ENCODE measurements at places on chromosomes 2 and 18.
A peak's percentile ranks its signal among the peaks of the same experiment; 100 is the strongest.

DNA sequence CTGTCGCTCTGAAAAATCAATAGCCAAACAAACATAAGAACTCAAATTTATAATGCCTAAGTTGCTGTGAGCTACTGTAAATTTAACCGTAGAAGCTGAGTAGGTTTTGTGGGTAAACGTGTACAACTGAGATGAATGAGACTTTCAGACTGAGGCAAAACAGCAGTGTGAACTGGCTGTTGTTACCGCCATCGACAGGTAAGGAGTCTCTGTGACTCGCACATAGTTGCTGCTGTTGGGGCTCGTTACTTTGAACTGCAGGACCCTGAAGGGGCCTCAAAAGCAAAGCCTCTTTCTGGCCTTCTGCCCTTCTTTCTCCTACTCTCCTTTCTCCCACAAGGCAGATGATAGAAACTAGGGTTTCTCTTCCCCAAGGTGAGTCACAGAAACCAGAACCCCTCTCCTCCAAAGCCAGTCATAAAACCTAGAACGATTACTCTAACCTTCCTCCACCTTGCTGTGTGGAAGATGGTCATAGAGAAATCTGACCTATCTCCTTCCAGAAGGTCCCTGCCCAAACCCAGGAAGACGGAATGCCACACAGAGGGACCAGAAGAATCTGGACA is 101.2 kb downstream of the DLGAP1 start:
- no peak for DNase-seq

GRCh38 chr18:48641981-48642380 is 103.2 kb downstream of the CTIF start:
- no peak for DNase-seq

- no peak for DNase-seq
These were observed 710 bp downstream of the LMAN2L start for GRCh38 chr2:96739076-96739632.

DNA sequence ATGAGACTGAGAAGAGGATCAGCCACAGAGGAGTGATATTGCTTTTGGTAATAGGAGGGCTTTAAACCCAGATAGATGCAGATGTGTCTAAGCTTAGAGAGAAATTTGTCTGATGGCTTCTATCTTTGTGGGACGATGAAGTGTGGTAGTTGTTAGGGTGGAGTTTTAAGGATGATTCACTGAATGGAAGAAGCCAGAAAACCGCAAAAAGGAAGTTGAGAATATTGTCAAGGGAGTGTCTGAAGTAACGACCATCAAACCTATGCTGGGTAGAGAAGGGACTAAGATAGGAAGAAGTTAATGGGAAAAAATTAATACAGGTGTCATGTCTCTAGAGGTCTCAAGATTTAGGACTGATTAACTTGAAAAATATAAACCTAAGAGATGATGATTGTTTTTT is 195.6 kb upstream of the MC4R start:
- no peak for DNase-seq

GRCh38 chr2:134773335-134773734 is 54.5 kb upstream of the TMEM163 start:
- no peak for DNase-seq

DNA sequence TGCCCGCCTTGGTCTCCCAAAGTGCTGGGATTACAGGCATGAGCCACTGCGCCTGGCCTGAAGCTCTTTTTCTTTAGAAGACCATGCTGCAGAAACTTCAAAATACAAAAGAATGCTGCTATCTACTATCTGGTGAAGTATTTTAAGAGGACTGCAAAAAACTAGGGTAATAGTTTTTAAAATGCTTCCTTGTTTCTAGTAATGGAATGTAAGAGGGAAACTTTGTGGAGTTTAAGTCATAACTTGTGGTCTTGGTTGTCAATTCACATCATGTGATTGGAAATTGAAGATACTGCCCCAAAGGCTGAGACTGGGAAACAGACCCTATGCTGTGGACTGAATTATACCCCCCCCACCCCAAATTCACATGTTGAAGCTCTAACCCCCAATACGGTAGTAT is 68.3 kb downstream of the B3GNT2 start:
- no peak for DNase-seq

DNA sequence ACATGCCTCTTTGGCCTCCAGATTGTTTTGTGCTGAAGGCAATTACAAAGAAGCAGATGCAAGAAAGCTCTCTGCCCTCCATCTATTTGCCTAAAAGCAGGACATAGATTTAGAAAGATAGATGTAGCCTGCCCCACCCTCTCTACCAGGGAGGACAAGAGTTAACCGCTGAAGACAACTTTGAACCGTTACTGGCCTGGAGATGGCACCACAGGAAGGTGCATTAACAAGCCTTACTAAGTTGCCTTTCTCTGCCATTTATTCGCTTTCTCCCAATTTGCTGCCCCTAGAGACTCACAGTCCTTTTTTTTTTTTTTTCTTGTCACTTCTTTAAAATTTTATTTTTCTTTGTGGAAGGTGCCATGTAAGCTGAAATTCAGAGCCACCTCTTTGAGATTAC is 28.8 kb upstream of the RMDN2 start:
- DNase-seq = no peak

DNA sequence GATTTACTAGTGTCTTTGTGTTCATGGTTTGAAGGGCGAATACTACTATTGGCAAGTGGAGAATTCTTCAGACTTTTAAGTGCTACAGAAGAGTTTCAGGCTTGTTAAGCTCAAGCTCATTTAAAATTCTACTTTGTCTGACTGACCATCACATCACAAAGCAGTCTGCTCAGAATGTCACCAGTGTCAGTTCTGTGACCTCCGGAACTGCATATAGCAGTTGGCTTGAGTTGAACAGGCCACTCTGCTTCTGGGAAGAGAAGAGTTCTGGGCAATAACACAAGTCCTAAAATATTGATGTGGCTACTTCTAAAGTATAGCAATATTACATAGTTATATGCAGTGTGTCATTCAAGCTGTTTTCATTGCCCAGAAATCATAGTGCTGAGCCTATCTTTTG is 245.0 kb upstream of the BOD1L2 start:
- DNase-seq = no peak

- DNase-seq = no peak
These were observed 124.5 kb upstream of the BARD1 start for GRCh38 chr2:214934006-214934405.

GRCh38 chr18:933082-933481 is 28.4 kb downstream of the ADCYAP1 start:
- no peak for DNase-seq

GRCh38 chr2:234823877-234824376 is 127.9 kb upstream of the SH3BP4 start:
- DNase-seq = peak; percentile 18

DNA sequence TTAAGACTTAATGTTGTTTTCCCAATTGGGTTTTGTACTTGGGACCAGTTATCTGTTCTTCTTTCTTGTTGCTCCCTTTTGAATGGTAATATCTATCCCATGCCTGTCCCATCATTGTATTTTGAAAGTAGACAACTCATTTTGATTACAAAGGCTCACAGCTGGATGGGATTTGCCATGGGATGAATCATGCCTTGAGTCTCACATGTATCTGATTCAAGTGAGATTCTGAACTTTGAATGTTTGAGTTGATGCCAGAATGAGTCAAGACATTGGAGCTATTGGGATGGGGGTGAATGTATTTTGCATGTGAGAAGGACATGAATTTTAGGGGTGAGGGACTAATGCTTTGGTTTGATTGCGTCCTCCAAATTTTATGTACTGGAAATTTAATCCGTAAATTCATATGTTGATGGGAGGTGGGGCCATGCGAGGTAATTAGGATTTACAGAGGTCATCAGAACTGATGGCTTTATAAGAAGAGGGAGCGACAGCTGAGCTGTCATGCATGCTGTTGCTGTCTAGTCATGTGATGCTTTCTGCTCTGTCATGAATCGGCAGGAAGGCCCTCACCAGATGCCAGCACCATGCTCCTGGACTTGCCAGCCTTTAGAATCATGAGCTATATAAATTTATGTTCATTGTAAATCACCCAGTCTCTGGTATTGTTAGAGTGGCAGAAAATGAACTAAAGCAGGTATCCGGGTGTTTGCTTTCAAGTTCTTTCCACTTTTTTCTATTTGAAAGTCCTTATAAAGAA is 741.3 kb upstream of the RAB6C start:
- DNase-seq = no peak

DNA sequence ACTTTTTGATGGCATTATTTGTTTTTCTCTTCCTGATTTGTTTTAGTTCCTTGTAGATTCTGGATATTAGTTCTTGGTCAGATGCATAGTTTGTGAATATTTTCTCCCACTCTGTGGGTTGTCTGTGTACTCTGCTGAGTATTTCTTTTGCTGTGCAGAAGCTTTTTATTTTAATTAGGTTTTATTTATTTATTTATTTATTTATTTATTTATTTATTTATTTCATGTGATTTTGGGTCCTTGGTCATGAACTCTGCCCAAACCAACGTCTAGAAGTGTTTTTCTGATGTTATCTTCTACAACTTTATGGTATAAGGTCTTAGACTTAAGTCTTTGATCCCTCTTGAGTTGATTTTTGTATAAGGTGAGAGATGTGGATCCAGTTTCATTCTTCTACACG is 292.2 kb downstream of the CDH7 start:
- DNase-seq = no peak

- DNase-seq = peak; percentile 50
These were observed at the start of gene NMUR1 for GRCh38 chr2:231530099-231531011. Gene NMUR1, minus strand, starts transcription at chr2:231530445. Its CDS starts 84 bp downstream, at chr2:231530361.

DNA sequence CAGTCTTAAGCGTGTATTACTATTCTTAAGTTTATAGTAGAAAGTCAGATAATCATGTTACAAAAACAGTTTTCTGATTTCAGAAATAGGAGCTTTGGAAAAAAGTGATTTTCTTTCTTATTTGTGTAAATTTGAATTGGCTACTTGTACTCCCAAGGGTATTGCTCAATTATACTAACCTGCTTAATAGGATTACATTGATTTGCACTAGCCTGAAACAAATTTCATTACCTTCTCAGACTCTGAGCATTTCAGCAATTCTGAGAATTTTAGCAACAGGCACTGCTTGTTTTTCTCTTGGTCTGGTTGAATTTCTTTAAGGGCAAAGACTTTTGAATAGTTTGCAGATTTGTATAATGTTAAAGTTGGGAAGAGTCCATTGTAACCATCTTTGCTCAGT is 87.2 kb upstream of the NXPH2 start:
- DNase-seq = no peak

- no peak for DNase-seq
These were observed 70.2 kb downstream of the CDCA7 start for GRCh38 chr2:173424886-173425285.

DNA sequence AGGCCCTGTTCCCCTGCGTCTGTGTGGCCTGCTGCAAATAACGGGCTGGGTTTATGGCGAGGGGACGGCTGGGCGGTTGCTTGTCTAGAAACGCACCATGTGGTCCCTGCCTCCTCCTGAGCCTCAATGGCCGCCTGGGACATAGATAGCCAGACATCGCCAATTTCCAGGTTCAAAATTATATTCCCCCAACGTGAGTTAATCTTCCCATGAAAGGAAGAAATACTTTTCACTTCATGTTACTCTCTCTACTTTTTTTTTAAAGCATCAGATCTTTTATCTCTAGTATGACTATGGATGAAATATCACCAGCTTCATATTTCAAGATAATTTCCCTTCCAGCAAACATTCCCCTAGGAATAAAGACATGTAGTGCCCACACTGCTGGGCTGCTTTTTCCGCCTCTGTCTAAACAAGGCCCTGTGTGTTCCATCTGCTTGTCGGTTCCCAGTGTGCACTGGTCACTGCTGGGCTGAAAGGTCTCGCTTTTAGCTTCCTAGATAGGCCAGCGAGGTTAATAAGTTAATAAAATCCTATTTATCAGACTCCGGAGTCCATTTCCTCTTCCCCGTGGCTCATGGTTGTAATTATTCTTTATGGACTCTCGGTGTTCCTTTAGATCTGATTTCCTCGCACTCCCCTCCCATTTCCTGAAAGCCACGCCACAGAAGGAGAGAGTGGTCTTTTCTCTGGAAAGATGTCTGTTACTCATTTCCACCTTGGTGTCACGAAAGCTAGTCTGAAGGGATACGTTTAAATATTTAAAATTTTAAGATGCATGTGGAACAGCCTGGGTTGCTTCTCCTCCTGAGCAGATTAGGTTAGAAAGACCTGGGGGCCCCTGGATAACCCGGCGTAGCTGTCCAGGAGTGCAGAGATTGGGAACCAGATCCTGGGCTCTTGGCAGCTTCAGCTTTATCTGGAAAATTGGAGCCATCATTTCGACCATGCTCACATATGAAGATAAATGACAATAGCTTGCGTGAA is 196.6 kb upstream of the COPS8 start:
- no peak for DNase-seq

- DNase-seq = no peak
These were observed 174.4 kb downstream of the ICOS start for GRCh38 chr2:204110751-204111516.

- DNase-seq = no peak
These were observed 303.7 kb downstream of the SS18 start for GRCh38 chr18:25786758-25787157.

GRCh38 chr2:106184394-106184793 is 9.7 kb downstream of the UXS1 start:
- no peak for DNase-seq

- no peak for DNase-seq
These were observed 63.3 kb upstream of the ASAP2 start for GRCh38 chr2:9143264-9143815.

GRCh38 chr2:174337337-174338146 is 2.8 kb downstream of the SP9 start:
- no peak for DNase-seq

DNA sequence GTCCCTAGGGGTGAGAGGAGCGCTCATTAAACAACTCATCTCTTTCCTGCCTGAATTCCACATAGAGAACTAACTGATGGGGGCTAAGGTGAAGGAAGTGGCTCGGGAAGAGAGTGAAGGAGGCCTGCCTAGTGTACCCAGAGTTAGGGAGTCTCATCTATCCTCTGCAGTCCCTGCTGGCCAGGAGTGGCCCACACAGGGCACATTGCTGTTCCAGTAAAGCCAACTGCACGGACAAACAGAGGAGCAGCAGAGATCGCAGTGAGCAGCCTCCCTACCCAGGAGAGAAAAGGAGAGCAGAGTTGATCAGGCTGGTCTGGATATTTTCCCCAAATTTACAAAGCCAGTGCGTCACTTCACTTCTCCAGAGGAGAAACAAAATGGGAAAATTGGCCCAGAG is 16.9 kb upstream of the FN1 start:
- no peak for DNase-seq

GRCh38 chr2:44433895-44434294 is 72.1 kb downstream of the CAMKMT start:
- DNase-seq = no peak

DNA sequence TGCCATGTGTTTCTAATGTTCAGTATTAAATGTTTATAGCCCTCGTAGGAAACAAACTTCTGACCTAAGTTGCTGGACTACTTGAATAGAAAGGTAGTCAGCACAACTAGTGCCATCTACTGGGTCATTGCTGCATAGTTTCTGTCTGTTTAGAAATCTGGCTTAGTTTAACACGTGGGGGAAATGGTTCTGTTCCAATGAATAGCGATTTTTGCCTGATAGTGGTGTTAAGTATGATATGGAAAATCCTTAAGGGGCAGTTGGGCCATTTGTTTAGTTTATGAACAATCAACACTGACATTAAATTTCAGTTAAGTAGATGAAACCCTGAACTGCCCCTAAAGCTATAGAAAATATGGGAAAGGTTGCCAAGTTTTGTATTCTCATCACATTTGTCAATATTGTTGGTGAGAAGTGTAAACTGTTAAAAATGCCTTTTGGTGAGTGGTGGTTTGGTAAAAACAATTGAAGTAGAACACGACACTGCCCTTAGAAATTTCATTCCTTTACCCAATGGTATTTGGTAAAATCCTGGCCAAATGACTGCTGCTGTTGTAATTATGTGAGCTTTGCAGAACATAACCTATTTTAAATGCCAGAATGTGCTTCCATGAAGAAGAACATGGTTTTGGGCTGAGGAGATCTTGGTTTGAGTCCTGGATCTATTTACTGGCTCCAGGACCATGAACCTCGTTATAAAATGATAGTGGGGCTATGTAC is 13.2 kb downstream of the NABP1 start:
- peak; percentile 64 for DNase-seq
